ENCODE measurements at places on chromosomes 11 and 22.

DNA sequence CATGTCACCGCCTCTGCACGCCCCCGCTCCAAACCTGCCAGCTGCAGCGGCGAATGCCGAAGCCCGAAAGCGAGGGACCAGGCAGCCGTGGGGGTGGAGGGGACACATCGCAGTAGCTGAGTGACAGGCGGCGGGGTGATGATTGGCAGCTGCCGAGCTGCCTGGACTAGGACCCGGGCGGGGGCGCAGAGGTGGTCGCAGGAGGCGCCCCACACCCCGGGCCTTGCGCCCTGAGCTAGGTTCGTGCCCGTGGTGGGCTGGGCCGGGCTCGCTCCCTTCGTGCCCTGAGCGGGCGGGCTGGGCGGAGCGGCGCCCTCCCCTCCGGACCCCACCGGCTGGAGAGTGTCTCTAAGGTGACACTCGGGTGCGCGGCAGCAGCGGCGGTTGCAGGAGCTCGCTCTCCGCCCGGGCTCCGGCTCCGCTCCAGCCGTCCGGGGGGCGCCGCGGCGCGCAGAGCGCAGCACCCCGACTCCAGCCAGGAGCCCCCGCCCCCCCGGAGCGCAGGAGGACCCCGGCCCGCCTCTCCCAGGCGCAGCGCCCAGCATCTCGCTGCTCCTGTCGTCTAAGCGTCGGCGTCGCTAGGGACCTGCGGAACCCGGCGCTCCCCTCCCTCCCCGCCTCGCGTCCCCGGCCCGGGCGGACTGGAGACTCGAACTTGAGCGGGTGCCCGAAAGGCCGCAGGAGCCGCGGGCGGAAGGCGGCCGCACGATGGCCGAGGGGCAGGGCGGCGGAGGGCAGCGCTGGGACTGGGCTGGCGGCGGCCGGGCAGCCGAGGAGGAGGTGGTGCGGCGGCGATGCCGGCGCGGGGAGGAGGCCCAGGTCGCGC lies 14.5 kb upstream of the DGKZ start:
- no peak for DNase-seq

DNA sequence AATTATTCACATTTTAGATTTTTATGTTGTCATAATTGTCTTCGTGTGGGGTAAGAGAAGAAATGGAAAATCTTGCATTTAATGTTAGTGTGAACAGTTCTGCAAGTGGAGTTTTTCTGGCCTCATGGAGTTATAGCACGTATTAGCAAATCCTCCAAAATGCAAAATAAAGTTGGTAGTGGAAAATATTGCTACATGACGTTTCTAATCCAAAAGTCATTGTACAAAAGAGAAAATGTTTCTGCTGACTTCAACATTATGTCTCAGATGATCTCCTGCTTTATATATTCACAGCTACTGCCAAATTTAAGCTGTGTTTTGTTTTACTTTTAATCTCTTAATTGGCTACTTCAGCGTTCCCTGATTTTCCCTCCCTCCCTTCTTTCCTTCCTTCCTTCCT lies 1804.0 kb upstream of the RAG2 start:
- no peak for DNase-seq

DNA sequence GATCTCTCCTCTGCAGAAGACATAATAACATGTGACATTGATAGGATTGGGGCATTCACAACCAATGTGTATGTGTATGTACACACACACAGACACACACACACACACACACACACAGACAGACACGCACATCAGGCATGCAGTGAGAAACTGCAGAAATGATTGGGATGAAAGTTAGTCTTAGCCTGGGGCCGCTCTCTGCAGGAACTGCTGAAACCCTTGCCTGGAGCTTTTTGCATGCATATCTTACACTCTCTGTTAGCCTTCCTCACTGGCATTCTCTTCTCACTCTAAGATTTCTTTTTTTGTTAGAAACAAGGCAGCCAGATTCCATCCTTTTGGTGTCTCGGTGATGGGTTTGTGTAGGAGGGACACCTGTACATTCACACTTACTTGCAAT lies 337.9 kb downstream of the NELL1 start:
- no peak for DNase-seq

DNA sequence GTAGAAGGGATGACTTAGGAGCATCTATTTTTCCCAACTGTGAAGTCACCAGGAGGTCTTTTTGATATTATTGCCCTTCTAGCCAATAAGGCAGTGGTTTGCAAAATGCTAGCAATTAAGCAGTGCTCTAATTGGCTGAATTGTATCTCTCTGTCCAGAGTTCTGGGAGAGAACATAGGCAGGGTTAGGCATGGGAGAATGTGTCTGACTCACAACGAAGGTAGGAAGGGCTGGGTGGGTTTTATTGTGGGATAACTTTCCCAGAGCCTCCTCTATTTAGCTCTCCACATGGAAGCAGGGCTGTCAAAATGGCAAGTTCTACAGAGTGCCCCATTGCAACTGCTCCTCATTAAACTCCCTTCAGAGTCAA lies 415.9 kb upstream of the CADM1 start:
- no peak for DNase-seq

DNA sequence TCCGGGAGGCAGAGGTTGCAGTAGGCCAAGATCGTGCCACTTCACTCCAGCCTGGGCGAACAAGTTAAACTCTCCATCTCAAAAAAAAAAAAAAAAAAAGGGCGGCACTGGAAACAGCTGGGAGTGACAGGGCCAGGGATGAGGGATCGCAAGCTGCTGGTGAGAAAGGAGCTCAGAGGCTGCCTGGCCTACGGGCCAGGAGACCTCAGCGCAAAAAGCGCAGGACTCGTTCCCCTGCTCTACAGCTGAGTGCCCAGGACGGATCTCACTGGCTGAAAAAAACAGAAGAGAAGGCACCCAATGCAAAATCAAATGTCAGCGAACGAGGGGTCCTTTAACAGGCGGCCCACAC lies 650 bp upstream of the NUP50 start:
- no peak for DNase-seq

DNA sequence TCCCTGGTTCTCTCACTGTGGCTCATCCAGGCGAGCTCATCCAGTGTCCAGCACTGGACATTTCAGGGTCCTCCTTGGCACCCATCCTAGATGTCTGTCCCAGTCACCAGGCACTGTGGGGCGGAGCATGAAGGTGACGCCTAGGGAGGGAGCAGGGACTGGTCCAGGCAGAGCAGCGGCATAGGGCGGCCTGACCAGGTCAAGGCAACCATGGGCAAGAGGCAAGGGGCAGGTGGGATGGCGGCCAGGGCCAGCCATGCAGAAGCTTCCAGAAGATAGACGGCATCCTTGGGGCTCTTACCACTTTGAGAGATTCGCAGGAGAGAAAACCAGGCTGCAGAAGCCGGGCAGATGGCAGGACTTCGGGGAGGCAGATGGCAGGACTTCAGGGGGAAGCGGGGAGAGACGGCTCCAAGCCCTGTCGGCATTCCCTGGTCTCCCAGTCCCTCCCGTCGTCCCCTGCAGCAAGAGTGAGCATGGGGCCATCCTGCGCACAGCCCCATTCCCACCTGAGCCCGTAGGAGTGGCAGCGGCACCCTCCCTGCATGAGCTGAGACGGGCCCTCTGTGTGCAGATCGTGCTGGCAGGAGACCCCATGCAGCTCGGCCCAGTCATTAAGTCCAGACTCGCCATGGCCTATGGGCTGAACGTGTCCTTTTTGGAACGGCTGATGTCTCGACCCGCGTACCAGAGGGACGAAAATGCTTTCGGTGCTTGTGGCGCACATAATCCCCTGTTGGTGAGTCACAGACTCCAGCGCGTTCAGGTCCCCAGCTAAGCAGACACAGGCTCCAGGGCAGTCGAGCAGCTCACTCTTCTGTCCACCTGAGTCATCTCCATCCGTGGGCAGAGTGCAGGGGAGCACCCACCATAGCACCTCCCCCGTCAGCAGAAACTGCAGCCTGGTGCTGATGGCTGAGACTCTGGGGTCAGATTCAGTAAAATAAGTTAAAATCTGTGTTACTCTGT lies 20.1 kb upstream of the PANX2 start:
- no peak for DNase-seq

GRCh38 chr11:84886344-84886743 lies 740.8 kb downstream of the DLG2 start:
- no peak for DNase-seq

DNA sequence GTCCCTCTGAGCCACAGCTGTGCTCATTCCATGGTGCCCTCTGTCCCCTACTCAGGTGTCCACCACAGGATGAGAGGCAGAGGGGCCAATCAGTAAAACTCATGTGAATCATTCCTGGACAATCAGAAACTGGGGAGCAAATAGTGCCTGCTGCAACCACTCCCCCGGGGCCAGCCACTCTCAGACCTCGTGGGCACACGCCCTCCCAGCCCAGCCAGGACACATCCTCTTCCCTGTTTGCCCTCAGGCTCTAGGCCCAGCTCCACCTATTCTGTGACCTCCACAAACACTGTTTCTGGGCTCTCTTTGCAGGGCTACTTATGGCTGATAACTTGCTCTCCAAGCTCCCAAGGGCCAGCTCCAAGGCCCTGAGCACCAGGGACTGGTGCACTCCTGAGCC lies 14.0 kb upstream of the KCTD14 start:
- DNase-seq: no peak

DNA sequence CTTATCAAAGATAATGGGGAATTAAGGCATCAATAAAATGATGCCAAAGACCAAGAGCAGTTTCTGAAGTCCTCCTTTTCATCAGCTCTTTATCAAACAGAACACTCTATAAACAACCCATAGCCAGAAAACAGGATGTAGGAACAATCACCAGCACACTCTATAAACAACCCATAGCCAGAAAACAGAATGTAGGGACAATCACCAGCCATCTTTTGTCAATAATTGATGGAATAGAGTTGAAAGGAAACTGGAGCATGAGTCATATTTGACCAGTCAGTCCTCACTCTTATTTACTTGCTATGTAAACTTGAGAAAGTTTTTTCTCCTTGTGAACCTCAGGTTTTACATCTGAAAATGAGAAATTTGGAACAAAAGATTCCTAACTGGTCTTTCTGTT lies 10.0 kb downstream of the MS4A2 start:
- DNase-seq: no peak

GRCh38 chr22:28918550-28919271 lies 35.3 kb downstream of the ZNRF3 start:
- DNase-seq: no peak

DNA sequence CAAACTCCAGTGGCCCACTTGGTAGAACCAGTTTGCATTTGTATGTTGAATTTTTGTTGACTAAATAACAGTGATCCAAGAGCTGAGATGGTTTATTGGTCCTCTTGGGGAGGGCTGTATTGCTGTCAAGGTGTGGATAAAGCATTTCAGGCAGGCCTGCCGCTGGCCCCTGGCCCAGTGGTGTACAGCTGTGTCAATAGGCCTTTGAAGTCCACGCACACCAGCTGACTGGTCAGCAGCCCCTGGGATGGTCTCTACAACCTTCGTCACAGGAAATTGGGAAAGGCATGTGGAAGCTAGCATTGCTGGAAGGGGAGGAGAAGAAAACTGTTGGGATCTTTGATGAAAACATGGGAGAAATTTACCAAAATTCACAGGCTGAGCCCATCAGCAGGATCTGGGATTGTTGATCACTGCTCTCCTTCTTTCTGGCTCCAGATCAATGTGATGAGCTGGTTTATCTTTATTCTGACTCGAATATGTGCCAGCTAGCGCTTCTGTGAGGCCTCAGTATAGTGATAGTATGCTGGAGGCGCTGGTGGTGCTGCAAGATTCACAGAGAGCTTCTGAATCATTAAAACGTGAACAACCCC lies 12.5 kb upstream of the E2F8 start:
- DNase-seq: no peak

DNA sequence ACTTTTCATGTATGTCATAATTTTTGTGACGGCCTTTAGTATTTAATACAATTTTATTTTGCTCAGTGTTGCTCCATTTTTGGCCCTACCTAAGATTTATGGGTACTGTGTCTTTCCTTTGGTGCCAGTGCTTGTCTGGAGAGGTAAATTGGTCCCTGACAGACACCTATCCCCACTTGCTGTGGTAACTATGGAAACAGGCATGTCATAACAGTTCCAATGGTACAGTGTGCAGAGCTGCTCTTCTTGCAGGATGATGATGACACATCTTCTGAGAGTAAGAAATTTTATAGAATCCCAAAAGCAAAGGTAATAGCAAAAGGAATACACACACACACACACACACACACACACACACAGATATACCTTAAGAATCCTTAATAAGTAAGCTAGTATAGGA lies 118.5 kb downstream of the ELP4 start:
- no peak for DNase-seq

GRCh38 chr22:25661073-25661472 lies 80.9 kb upstream of the MYO18B start:
- no peak for DNase-seq

- DNase-seq: no peak
These were observed 27.9 kb upstream of the RASL10A start for GRCh38 chr22:29343313-29343805.

DNA sequence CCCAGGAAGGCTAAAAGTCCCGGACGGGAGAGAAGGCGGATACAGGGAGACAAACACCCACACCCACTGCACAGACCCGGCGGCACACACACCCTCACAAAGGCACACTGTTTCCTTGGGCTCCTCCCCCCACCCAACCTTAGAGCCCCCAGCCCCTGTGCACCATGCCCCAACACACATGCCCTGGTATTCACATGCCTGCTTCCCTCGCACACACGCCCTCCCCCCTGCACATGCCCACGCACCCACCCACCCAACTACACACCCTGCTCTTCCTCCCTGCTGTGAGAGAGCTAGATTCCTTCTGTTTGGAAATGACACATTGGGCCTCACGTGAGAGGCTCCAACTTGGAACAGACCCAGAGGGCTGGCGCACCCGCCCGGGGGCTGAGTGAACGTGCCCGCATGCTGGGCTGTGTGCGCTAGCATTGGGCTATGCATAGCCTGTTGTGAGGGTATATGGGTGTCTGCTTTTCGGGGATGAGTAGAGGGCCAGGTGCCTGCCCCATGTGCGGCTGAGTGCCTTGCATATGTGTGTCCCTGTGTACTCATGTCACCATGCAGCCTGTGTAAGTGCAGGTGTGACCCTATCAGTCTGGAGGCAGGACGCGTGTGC lies 518 bp upstream of the CHRM1 start:
- DNase-seq: no peak

GRCh38 chr11:128226106-128226716 lies 361.1 kb downstream of the ETS1 start:
- DNase-seq: no peak

DNA sequence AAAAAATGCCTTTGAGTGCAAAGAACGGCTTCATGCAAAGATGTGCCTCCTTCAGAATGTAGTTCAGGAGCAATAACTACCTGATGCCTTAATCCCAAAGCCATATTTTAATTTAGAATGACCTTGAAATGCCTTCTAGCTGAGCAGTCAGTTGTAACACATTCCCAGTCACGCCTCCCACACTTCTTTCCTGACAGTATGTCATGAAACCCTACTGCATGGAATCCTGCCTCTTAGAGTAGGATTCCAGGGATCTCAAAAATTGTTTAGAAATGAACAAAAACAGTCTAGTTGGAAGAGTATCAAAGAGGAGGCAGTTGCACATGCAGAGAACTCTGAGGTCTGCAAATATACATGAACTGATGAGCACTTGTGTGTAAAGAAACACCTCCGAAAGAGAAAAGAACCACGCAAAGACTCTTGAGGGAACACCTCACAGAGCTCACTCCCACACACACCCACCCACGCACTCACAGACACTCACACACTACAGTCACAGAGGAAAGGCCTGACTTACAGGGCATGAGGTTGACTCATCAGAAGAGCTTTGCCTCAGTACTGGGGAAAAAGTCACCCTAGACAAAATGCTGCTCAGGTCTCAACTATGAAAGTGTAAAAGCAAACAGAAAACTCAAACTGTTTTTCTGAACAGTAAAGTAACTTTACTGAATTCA lies 77.4 kb downstream of the GGTLC2 start:
- no peak for DNase-seq
